Stimulated activated CD4-positive, alpha-beta T cell treated with anti-CD3 and anti-CD28 coated beads, Interleukin-1b, Interleukin-23, amount 100 ng/mL, for 1 hour (primary cell): ENCODE measurements at places on chromosomes 4 and X.

DNA sequence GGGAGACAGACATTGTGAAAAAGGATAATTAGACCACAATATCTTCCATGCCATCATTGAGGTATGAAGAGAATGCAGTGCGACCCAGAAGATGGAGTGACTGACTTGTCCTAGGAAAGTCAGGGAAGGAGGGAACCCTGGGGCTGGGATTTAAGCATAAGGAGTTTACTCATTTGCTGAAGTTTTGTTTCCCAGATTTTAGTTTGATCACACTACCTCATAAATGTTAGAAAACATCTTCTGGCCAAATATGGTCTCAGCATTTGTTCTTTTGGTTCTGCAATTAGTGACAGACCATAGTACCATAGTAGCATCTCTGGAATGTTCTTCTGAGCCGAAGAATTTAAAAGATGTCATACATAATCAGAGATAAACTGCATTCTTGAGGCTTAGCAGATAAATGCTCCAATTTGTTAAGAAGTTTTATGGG, 96.5 kb upstream of the PGRMC2 start:
- no peak for DNase-seq

GRCh38 chrX:41728125-41728524, 4.1 kb downstream of the GPR82 start:
- no peak for DNase-seq

GRCh38 chr4:24768006-24768405, 27.4 kb upstream of the SOD3 start:
- no peak for DNase-seq

- DNase-seq, result no peak
Measured at GRCh38 chr4:104066533-104066932, 346.7 kb upstream of the TACR3 start.

DNA sequence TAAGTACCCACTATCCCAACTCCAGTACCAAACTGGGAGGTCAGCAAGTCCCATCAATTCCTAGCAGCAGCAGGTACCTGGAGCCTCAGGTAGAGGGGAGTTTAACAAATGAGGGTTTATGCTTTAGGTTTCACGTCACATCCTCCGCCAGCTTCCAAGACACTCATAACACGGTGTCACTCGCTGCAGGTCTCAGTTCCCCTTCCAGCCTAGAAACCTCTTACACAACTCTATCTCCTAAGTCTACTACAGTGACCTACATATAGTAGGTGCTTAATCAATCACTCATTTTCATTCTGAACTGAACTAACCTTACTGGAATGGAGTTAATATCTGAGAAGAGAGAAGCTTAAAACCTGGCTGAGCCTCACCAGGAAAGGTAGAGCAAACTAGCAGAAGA, 96.0 kb downstream of the EFHC2 start:
- no peak for DNase-seq

GRCh38 chr4:161663844-161664243, 500.0 kb downstream of the FSTL5 start:
- DNase-seq, result no peak

DNA sequence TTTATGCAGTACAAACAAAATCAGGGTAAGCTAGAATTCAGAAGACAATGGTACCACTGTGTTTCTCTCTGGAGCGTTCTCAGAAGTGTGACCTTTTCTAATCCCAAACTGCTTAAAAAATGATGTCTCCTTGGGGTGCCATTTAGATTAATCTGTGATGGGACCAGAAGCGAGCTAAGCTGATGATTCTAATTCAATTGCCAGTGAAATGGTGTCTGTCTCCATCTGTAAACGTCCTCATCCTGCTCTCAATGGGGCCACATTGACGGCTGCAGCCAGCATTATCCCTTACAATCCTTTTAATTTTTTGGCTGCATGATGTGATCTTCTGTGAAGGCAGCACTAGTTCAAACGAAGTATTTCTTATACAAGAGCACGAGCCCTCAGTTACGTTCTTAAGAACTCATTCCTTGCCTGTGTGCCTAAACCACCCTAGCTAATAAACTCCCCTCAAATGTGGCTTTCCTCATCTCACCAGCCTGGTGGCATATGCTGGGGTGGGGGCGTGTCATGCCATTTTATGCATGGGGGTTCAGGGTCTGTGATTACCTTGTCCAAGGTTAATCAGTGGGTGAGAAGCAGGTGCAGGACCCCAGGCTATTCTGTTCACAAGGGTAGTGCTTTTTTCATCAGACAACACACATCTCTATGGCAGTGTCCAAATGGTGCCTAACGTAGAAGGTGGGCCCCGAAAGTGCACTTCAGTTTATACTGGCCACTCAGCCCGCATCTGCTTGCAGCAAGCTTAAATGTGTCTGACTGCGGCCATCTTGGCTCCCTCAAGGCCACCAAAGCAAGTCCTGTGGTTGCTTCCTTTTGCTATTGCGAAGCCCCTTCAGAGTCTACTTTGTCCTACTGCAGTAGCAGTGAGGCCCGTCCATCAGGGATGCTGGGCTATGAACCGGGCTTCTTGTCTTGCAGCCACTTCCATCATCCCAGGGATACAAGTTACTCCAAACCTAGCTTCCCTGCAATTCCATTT, 45.7 kb upstream of the SLC2A9 start:
- no peak for DNase-seq

GRCh38 chrX:19704132-19704531, 183.3 kb downstream of the SH3KBP1 start:
- no peak for DNase-seq

DNA sequence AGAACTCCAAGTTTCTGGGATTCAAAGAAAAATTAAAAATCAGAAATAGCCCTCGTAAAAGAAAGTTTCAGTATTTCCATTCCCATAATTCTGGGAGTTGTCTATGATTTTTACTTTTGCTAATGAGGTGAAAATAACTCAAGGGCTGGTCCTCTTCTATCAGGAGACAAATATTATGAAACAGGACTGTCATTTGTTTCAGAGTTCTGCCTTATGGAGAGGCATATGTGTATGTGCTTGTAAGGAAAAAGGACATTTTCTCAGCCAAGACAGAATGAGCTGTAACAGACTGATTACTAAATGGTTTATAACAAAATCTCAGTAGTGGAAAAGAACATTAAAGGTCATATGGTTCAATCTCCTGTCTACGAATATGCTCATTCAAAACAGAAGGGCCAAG, 59.0 kb upstream of the TAB3 start:
- no peak for DNase-seq

DNA sequence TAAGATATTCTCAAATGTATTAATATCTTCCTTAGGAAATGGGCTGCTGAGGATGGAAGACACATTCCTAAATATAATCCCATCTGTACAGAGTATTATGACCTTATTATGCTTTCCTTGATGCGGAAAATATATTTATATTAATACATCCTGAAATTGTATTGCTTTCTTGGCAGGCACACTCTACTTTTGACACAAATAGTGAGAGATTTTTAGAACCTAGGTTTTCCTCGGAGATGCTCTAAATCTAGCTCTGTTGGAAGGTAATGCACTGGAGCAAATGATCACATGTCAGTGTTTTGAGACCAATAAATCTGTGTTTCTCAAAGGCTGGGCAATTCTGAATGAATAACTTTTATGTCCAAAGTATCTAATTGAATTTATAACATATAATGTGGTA, 94.3 kb upstream of the MAGEC2 start:
- no peak for DNase-seq

- DNase-seq, result no peak
Measured at GRCh38 chr4:187258651-187259401, 535.2 kb upstream of the FAT1 start.

GRCh38 chr4:118322831-118323502, 29.8 kb downstream of the PRSS12 start:
- no peak for DNase-seq

DNA sequence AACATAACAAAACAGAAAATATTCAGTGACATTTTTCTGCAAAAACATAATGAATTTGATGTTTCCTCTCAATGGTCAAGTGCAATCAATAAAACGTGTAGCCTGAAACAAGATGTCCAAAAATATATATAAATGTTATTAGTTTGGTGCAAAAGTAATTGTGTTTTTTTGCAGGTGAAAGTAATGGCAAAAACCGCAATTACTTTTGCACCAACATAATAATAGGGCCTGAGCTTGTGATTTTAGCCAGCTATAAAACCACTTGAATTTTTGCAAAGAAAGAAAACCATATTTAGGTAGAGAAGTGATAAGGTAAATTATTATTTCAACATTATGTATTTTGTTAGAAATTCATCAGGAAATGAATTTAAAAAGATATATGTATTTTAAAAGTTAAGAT, 475.3 kb upstream of the AMOT start:
- no peak for DNase-seq

DNA sequence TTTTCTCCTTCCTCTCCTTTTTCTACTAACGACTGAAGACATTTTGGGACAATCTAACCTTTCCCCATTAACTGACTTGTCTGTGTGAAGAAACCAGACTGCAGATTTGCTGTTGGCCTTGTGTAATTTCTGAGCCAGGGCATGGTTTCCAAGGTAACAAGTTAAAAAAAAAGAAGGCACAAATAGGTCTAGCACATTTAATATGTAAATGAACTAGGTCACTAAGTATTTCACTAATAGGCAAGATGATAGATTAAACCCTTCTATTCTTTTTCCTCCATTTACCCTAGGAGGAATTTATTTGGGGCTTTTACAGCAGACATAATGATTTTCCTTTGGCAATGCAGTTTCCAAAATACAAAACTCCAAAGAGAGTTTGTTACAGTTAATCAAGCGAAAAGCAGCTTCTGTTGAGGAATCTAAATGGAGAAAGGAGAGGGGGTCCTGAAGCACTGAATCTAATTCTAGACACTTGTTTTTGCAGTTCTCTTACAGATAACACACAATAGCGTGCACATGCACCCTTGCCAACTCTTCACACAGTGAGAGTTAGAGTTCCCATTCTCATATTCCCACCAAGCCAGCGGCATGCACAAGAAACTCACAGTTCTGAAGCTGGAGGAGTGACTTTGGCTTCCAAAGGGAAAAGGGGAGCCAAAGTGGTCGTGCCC, 72.0 kb downstream of the TSPAN5 start:
- DNase-seq, result no peak

DNA sequence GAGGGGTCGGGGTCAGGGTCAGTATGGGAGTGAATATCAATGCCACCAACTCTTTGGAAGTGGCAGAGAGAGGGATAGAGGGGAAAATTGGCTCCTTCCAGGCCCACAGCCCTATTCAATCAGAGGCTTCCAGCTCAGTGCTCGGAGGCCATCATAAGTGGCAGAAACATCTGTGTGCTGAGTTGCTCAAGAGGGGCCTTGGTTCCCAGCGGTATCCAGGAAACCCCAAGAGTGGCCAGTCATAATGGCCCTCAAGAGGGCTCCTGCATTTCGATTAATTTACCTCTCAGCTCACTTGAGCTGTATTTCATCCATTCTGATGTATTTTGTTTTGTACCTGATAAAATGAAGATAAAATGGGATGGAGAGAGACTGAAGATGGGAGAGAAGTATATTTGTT, 154.3 kb upstream of the EOLA2 start:
- no peak for DNase-seq

DNA sequence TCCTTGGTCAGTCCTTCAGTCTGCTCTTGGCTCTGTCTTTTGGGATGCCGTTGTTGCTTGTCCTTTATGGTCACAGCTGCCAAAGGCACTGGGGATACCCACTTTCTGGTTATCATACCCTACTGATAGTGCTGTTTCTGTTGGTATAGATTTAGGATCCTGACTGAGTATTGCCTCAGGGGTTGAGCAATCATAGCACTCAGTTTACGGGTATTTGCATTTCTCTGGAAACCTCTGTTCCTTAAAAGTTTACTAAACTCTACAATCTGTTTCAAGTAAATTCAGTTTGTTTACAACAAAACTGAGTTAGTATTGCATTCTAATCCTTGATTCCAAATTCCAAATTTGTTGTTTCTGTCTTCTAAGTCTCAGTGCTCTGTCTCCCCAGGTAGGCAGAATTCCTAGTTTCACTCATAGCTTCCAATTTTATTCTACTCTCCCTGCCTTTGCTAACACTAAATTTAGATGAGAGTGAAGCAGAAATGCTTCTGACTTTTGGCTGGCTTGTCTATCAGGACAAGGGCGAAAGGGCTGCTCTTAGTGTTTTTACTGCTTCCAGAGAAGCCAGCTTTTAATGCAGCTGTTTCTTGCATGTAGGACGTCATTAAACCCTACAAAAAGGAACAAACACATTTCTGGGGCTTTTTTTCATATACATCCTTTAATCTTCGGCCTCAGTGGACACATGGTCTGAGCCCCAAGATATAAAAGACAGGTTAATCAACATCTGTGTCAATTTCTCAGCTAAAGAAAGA, 17.2 kb upstream of the TET2 start:
- DNase-seq, result no peak

GRCh38 chr4:24799544-24800324, 4.4 kb downstream of the SOD3 start:
- no peak for DNase-seq

- no peak for DNase-seq
Measured at GRCh38 chr4:80098635-80099034, 25.6 kb upstream of the ANTXR2 start.

- no peak for DNase-seq
Measured at GRCh38 chrX:46251755-46252154, 293.5 kb downstream of the ZNF674 start.

GRCh38 chrX:18885328-18886004, 98.4 kb downstream of the PHKA2 start:
- no peak for DNase-seq

DNA sequence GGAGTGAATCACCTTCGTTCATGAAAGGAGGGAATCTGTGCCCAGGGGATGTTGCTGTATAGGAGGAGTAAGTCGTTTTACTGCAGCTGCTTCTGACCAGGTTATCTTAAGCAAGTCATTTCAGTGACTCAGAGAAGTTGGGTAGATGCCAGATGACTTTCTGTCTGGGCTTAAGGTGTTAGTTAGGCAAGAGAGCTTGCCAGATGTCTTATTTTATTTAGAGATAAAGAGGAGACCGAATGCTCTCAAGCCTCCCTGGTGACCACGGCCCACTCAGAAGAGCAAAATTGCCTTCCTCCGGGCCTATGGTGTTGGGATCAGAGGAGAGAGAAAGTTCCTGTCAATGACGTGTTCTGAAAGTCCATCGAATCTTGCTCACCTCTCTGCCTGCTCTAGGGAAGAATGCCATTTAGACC, 16.3 kb upstream of the ZNF827 start:
- no peak for DNase-seq

DNA sequence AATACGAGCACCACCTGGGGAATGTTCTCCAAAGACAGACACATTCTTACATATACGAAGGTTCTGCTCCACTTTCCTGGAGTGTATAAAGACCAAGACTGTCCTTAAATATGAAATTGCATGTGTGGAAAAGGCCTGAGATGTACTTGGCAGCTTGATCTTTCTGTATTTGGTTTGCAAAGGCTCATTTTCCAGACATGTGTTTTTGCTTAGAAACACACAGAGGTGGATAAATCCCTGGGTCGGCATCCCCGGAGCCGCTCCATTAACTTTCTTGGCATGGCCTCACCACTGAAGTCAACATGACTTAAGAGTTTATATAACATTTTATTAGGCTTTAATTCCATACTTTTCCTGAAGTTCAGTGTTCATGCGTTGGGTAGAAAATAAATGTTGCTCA, 239.4 kb downstream of the LDB2 start:
- DNase-seq, result no peak
